Activated T-cell treated with anti-CD3 and anti-CD28 coated beads, Interleukin-2, amount 50 U/mL, for 48 hours (primary cell): ENCODE measurements at places on chromosomes 4 and X.

GRCh38 chr4:40763228-40763716 lies 13.5 kb downstream of the NSUN7 start:
- DNase-seq = peak; percentile 45

GRCh38 chr4:67480810-67481209 lies 64.5 kb downstream of the CENPC start:
- no peak for DNase-seq

DNA sequence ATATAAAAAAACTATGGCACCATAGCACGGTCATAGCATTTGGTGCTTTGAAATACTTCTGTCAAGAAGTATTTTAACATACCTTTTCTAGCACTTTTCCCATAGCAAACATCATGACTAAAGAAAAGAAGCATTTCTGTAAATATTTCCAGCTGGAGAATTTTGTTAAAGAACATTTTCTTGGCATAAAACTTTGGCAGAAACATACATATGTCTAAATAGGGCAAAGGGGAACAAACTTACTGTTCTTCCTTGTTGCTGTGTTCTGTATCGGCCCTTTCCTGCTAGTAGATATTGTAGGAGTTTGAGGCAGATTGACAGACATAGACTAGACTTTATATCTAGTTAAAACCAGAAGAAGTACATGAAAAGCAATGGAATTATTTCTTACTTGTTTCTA lies 2368.5 kb downstream of the PCDH7 start:
- no peak for DNase-seq

GRCh38 chr4:15459706-15460105 lies 10.0 kb upstream of the CC2D2A start:
- no peak for DNase-seq

- no peak for DNase-seq
Observed at GRCh38 chr4:39715788-39716187, 17.9 kb downstream of the UBE2K start.

- no peak for DNase-seq
Observed at GRCh38 chrX:56728321-56728720, 722 bp upstream of the NBDY start.
